ENCODE measurements at places on chromosomes 12 and 14.

GRCh38 chr14:75141062-75141461 is 14.2 kb upstream of the NEK9 start:
- DNase-seq = no peak

DNA sequence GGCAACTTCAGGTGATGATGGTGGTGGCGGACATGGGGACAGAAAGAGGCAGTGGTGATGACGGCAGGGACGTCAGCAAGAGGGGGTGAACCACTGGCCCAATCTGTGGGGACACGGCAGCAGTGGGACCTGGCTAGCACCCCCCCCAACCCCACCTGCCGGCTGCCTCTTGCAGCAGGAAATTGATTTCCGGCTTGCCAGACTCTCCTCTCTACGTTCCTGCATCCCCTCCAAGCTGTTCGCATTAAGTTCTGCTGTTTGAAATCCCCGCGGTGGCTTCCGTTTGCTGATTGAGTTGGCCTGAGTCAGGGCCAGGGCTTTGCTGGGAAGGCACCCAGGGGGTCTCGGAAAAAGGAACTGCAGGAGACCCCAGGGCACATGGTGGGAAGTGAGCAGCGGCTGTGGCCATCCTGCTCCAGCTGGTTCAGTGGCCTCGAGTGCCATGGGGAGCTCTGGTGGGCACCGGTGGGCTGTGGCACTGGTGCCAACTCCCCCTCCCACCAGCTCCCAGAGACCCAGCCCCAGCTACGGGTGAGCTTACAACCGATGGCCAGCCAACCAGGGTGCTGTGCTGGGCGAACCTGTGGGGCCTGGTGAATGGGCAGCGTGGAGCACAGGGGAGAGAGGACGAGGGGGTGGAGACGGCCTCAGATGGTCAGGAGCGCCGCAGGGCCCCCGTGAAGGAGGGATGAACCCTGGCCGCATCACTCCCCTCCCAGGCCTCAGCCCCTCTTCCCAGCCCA is 14.6 kb upstream of the NUDT14 start:
- no peak for DNase-seq

GRCh38 chr14:64899958-64900357 is 14.3 kb upstream of the CHURC1 start:
- no peak for DNase-seq

DNA sequence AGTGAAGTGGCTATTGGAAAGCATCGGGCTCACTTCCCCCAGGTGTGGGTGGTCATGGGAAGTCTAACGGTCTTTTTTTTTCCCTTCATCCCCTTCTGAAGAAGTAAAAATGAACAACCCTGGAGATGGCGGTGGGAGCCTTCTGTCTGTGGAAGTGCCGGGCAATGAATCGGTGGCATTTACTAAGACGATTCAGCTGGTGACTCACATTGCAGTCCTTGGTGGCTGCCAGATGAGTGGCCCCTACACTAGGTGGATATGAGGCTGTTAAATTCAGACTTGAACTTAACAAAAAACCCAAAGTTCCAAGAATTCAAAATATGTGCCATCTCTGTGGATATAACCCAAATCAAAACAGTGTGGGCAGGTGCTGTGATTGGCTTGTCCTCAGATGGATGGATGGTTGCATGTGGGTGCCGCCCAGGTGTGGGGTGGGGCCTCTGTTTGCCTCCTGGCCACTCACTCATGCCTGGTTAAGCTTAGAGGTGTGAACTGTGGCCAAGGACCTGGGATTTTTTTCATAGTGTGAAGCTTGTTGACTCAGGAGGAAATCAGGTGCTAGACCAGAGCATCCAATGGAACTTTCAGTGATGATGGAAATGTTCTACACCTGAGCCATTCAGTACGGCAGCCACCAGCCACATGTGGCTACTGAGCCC is 176.7 kb upstream of the NOS1 start:
- DNase-seq = no peak

DNA sequence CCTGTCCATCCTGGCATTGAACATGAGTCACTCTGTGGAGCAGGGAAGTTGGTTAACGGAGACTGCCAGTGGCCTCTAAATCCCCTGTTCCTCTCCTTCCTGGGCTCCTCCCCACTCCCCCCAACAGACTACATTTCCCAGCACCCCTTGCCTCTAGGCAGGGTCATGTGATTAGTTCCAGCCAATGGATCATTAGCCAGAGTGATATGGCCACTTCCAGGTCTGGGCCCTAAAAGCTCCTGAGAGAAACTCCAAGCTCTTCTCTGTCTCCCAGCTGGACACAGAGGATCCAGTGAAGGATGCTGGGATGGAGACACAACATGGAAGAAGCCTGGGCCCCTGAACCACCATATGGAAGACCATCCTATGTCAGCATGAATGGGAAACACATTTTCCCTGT is 54.4 kb upstream of the RFLNA start:
- DNase-seq = no peak

GRCh38 chr12:90915353-90915752 is 39.6 kb downstream of the CCER1 start:
- DNase-seq = no peak

DNA sequence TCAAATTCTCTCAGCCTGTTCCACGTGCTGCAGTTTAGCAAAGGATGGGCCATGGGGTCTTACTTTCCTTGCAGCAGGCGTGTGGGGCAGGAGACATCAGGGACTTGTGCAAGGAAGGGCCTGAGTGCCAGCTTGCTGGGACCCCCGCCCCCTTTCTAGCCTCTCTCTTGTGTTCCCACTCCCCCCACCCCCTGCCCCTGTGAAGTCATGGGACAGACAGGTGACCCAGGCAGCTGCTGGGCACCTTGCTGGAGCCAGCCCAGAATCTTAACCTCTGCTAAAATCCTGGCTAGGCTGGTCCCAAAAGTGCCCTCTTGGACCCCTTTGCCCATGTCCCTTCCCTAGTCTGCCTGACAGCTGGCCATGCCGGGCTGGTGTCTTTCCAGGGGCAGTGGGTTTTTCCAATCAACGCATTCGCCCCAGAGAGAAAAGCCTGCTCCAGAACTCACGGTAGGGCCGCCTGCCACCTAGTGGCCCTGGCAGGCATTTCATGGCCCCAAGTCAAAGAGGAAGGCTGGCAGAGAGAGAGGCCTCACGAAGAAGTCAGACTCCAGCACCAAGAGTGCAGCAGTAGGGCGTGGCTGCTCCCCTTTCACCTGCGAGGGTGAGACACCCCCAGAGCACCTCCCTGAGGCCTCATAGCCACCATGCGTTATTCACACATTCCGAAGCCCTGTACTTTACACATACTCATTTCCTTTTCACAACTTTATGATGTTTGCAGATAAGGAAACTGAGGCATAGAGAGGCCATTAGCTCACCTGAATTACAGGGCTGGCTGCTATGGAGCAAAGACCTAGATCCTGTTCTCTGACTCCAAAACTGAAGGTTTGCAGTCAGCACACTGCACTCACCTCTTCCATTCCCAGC is 67.4 kb downstream of the LGMN start:
- peak; percentile 69 for DNase-seq

DNA sequence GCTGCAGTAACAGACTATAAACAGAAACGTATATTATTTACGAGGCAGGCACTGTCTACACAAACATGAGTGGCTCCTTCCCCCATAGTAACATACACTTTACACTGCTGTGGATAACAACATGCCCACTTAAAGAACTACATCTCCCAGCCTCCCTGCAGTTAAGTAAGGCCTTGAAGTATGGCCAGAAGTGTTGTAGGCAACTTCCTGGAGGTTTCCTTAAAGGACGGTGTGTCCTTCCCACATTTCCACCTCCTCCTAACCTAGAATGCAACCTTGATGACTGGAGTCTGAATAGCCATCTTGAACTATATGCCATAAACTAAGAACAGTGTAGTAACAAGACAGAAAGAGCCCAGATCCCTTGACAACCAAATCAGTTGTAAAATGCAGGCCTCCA is 20.3 kb downstream of the MED13L start:
- DNase-seq = no peak

GRCh38 chr14:101731187-101732080 is 30.1 kb upstream of the PPP2R5C start:
- peak; percentile 80 for DNase-seq

GRCh38 chr12:66131067-66131688 is 628 bp upstream of the LLPH start:
- no peak for DNase-seq

DNA sequence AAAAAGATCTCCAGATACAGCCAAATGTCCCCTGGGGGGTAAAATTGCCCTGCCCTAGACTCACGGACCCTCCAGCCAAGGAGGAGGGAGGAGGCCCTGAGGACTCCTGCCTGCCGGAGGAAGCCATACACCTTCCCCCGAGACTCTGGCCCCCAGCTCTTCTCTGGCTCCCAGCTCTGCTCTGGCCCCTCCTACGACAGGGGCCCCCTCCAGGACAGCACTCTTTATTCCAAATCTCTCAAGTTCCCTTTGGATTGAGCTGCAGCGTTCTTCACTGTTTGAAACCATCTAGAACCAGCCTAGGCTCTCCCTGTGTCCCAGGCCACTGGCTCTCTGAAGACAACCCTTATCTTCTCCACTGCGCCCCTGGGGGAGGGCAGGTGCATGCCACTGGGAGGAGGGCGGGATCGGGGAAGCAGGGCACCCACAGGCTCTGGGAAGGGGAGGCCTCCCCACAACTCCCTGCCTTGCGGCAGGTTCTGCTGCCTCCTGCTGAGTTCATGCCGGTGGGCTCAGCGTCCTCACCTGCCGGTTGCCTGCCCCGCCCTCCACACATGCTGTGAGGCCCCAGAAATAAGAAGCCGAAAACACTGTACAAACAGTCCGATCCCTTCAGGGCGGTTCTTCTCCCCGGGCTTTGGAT is 112.7 kb downstream of the DICER1 start:
- no peak for DNase-seq
